ENCODE measurements at places on chromosomes 16 and 17. TPM values are rescaled to one million over a fixed set of nuclear protein-coding genes. Genes with fewer than 3 reads are reported as not detected.

The EVPL gene
- total RNA-seq = not detected

The TMED6 gene
- not detected for total RNA-seq

DNA sequence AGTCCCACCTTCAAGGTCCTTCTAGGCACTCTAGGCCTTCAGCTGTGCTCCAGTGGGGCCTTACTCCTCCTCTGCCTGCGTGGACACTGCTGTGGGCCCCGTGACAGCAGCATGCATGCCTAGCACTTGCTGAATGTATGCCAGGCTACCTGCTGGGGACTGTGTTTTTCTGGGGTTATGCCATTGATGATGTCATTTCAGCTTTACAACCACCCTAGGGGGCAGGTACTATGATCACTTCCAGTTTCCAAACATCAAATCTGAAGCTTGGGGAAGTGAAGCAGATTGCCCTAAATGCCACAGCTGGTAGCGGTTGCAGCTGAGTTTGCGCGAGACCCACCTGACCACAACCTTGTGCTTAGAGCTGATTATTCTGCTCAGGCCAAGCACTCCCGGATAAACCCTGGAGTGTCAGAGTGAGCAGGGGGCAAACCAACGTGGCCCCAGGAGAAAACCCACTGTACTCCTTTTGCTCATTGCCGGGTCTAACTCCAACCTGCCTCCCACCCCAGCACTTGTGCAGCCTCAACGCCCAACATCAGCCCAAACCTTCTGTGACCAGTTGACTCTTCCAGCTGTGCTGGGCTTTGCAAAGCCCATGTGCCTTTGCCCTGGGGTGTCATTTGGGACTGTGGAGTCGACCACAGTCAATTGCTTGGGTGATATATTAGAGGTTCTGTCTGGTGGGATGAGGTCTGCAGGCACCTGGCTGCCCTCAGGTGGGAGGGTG is 168.4 kb downstream of the ENGASE start:
- DNase-seq = no peak

- DNase-seq = no peak
These were observed 14.6 kb downstream of the CACNA1H start for GRCh38 chr16:1167276-1168107.

The DPEP3 gene
- not detected for total RNA-seq

DNA sequence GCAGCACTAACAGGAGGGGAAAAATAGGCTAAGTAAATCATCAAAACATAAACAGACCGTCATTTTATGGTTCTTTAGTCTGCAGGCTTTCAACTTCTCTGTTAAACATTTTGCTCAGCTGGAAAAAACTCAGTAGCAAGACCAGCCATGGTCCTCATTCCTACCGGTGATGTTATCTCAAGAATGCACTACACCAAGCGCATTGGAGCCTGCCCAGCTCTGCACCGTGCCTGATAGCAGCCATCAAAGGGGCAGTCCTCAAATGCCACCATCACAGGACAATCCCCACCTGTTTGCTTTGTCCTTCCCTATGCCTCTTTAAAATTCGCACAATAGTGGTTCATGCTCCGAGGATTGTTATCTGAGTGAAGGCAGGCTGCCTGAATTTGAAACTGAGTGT is 181.5 kb upstream of the MON1B start:
- no peak for DNase-seq

- DNase-seq = no peak
These were observed 306.8 kb upstream of the CCL2 start for GRCh38 chr17:33948309-33948708.

DNA sequence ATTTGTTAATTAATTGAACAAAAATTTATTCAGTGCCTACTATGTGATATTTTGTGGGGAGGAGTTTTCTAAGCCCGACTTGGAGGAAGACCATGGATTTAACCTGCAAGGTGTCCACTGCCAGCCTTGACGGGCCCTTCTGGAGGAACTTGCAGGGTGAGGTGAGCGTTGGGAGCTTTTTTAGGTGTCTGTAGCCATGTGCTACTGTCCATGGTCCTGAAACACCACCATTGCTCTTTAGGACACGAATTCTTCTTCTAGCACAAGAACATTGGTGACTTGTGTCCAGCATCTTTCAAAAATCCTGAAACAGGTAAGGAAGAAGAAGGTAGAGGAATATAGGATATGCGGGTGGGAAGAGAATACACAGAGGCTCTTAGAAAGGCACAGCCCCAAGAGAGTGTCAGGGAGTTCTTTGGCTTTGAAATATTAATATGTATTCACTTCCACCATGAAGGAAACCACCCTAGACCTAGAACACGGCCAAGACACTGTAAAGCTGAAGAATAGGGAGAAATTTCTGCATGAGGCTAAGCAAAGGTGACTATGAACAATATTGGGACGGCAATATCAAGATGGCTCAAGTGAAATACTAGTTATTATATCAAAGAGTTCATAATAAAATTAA is 27.9 kb upstream of the OR4D1 start:
- peak; percentile 62 for DNase-seq

The HOXB1 gene
- total RNA-seq = not detected
